ENCODE measurements at places on chromosomes 3 and 15.
A peak's percentile ranks its signal among the peaks of the same experiment; 100 is the strongest.

GRCh38 chr3:123552095-123552714, 32.6 kb downstream of the HACD2 start:
- DNase-seq, result no peak

- no peak for DNase-seq
These were observed 161.4 kb downstream of the WNT7A start for GRCh38 chr3:13718436-13718835.

- no peak for DNase-seq
These were observed 186.0 kb downstream of the UBE2E2 start for GRCh38 chr3:23389089-23389488.

GRCh38 chr3:126517291-126517951, at the start of gene UROC1:
Gene UROC1, minus strand, starts transcription at chr3:126517773. Its CDS starts 54 bp downstream, at chr3:126517719.
- DNase-seq, result no peak

- DNase-seq, result peak; percentile 44
These were observed 566 bp downstream of the HMCES start for GRCh38 chr3:129278966-129279906.

GRCh38 chr15:50145451-50145872, 26.4 kb upstream of the ATP8B4 start:
- no peak for DNase-seq

- no peak for DNase-seq
These were observed 160.7 kb downstream of the PDE8A start for GRCh38 chr15:85142312-85142711.

- no peak for DNase-seq
These were observed 97.1 kb downstream of the FAIM start for GRCh38 chr3:138705675-138706074.

DNA sequence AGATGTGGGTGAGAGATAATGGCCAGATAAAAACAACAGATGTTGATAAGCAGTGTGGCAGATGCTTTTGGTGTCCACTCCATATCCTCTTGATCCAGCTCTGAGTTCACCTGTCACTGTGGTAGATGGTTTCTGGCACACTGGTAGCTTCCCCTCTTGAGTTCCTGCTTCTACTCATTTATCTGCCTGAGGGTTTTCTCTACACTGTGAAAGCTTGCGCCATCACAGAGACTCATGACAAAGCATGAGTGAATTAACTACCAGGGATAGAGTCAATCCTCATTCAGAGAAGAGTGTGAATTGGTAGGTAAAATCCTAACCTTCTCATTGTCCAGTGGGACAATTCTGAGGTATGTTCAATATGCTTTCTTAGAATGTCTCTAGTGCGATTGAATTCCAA, 50.0 kb upstream of the ARHGEF26 start:
- DNase-seq, result no peak

All from activated T-cell treated with anti-CD3 and anti-CD28 coated beads, Interleukin-2, amount 50 U/mL, for 4 hours (primary cell).